GM19239 (cell line): ENCODE measurements at places on chromosomes 2 and 18.
A peak's percentile ranks its signal among the peaks of the same experiment; 100 is the strongest.

- no peak for DNase-seq
These were observed 86.3 kb downstream of the PTPN4 start for GRCh38 chr2:119846021-119846420.

GRCh38 chr18:54734059-54734458 is 94.2 kb upstream of the RAB27B start:
- no peak for DNase-seq

GRCh38 chr2:54572262-54572635 is 116.1 kb downstream of the SPTBN1 start:
- DNase-seq, result no peak

DNA sequence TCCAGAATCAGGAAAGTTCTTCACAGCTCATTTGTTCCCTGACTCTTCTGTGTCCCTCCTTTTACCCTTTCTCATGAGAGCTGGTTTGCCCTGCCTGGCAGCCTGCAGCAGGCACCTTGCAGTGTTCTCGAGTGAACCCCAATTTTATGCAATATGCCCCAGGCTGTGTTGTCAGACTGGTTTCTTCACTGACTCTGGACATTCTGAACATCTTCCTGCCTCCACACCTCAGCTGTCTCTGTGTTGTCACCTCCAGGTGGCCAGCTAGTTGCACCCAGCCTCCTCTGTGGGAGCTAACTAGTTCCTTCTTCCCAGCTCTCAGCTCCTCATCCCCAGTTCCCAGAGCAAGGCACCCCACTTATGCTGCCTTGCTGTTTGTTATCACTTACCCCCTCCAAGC is 5.5 kb downstream of the SETBP1 start:
- no peak for DNase-seq

DNA sequence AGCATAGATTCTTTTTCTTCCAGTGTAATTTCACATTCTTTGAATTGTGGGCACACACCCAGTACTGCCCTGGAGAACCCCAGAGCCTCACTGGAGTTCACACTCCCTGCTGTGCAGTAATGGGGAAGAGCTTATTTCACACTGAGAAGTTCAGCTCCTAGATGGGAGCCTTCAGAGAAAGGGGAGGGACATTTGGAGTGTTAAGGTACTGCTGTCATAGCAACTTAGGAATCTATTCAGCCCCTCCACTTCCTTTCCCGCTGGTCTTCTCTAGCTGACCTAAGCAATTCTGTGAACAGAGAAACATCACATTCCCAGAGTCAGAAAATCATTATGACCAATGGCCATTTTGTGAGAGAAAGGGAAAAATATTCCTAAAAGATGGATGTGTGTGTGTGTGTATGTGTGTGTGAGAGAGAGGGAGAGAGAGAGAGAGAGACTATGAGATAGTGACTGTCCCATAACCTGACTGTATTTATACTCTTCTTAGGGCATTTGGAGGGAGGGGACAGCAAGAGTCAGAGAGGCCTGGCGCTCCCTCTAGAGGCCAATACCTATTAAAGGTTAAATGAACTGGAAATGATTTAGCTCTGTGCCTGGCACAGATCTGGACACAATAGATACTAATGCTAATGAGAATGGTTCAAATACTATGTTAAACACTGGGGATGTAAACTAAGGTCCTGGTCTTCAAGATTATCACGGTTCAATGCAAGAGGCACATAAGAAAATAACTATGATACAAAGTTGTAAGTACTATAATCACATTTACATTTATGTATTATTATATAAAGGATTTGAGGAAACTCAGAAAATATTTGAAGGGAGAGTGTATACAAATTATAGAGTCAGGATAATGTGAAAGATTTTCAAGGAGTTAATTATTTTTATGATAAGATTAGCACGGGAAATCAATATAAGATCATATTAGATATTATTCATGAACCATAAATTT is 41.5 kb upstream of the RPE start:
- peak; percentile 21 for DNase-seq

- DNase-seq, result no peak
These were observed 21.4 kb downstream of the CCL20 start for GRCh38 chr2:227834916-227835650.

DNA sequence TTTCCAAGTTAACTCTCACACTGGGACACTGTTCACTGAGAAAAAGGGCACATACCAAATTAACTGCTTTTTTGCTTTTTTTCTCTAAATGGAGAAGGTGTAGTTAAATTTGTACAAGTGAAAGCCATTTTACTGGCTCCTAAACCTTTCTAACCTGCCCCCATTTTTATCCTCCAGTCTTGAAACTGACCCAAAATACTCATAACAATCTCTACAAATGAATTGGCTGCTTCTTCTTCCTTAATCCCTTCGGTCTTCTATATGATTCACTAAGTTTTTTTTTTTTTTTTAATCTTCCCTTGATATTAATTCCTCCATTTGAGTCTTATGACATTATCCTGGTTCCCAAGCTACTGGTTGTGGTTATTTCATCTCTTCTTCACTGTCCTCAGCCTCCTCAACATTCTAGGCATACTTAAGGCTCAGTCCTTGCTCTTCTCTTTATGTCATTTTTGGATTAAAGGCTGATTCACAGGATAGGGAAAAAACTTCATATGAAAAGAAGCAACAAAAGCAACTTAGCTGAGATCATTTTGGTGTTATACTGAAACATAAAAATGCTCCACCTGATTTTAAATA is 19.8 kb downstream of the ORC2 start:
- DNase-seq, result no peak

- no peak for DNase-seq
These were observed 5.6 kb upstream of the CENPA start for GRCh38 chr2:26780203-26780760.

DNA sequence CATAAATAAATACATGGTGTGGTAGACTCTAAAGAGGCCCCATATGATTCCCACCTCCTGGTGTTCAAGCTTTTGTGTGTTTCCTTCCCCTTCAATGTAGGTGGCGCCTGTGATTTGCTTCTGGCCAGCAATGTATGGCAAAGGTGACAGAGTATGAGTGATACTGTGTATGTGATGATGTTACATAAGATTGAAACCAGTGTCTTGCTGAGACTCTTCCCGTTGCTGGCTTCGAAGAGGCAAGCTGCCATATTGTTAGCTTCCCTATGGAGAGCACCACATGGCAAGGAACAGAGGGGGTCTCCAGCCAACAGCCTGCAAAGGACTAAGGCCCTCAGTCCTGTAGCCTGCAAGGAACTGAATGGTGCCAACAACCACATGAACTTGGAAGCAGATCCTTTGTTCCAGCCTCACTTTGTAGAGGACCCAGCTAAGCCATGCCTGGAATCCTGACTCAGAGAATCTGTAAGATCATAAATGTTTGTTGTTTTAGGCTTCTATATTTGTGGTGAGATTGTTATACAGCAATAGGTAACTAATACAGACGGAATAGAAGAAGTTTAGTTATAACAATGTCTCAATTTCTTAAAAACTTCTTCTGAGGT is 1.7 kb upstream of the SMAD4 start:
- DNase-seq, result no peak

DNA sequence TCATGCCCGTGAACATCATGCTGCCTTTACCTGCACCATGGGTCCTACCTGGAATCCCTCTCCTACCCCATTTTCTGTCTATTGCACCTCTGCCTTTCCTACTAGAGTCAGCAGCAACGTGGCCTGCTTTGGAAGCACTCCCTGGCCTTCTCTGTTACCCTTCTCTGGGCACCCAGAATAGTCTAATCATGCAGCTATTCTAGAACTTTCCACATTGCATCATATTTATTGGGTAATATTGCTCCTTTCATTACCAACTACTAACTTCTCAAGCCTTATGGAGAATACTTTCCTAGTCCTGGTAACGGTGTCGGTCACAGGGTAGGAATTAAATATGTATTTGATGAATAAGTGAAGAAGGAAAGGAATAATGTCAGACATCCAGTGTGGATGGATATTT is 33.3 kb upstream of the CREG2 start:
- no peak for DNase-seq

GRCh38 chr2:25585189-25585588 is 88.2 kb downstream of the DTNB start:
- no peak for DNase-seq
